Activated CD4-positive, alpha-beta T cell treated with anti-CD3 and anti-CD28 coated beads, Interleukin-2, amount 50 U/mL, for 24 hours (primary cell): ENCODE measurements at places on chromosomes 4 and X.

DNA sequence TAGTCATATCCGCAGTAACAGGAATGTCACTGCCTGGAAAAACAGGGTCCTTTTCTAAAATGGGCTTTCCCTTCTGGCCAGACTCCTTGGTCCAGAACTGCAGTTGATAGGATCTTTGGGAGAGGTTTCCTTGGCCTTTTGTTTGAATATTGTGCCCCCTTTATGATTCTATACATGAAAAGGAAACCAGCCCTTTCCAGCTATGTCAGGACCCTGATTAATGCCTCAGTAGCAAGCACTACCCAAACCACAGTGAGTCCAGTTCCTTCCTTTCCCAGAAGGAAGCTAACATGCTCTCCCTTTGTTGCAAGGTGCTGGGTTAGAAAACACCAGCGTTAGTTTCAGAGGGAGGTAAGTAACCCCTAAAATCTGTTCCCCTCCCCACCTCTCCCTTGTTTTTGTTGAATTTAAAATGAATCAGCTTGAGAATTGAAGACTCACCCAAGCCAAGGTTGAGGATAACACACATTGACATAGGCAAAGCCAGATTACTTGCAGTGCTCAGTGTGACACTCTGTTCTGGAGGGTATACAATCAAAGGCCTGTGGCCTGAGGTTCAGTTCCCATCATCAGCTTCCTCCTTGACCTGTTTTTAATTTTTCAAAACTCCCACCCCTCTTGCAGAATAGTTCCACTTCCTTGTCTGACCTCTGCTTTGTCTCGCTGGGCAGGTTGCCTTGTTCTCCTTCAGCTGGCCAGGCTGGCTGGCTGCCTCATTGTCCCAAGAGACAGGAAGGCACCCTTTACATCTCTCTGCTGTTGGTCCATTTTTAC, 87.6 kb upstream of the PLAC1 start:
- no peak for DNase-seq

DNA sequence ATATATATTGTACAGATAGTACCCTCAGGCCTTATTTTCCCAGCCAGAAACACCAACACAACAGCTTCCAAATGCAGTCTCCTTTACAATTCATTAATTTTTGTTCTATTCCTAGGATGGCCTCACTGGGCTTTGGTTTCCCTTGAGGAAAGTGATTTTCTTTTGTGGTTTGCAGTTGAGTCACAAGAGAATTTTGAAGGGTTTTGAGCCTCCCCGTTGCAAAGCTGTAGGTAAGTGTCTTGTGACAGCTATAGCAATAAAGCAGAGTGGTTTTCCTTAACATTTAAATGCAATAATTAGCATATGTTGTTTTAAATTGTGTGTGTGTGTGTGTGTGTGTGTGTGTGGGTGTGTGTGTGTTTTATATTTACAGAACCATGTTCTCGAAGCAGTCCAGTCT, 54.1 kb upstream of the WDR17 start:
- DNase-seq = no peak

DNA sequence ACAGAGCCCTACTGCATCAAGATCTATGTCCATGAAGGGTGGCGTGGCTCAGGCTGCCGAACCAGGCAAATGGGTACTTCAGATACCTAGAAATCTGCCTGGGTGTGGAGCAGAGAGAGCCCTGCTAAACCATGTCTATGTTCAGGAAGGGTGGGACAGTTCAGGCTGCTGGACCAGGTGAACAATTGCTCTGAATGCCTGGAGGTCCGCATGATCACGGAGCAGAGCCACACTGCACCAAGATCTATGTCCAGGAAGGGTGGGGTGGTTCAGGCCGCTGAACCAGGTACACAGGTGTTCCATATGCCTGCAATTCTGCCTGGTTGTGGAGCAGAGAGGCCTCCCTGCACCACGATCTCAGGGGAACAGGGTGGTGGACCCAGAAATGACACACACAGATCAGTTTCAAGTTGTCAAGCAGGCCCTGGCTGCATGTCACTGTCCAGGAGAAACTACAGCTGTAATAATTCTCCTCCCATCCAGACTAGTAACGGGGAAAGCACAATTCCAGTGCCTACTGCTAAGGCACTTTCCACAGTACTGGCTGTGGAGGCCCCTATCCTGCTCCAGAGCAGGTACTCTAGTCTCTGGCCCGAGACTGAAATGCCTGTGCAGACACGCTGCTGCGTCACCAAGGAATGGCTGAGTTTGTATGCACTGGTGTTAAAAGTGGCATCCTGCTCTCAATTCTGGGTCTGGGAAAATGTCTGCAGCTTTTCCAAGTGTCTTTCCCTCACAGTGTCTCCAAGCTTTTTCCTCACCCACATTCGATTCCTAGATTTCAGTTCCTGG, 25.2 kb downstream of the UBQLN2 start:
- no peak for DNase-seq

DNA sequence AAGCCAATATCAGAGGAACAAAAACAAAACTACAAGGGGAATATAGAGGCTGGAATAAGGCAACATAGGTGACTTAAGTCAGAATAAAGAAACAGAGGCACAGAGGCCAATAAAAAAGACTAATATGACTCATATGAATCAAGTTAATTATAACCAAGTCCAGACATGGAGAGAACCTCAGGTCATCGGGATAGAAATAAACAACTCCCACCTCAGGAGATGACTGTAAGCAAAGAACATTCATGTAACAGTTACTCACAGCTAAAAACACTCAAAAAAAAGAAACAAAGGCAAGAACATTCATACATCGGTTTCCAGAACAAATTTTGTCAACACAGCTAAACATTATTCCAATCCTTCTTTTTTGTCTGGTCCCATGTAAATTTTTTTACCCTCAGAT, 60.3 kb upstream of the RXFP1 start:
- no peak for DNase-seq

DNA sequence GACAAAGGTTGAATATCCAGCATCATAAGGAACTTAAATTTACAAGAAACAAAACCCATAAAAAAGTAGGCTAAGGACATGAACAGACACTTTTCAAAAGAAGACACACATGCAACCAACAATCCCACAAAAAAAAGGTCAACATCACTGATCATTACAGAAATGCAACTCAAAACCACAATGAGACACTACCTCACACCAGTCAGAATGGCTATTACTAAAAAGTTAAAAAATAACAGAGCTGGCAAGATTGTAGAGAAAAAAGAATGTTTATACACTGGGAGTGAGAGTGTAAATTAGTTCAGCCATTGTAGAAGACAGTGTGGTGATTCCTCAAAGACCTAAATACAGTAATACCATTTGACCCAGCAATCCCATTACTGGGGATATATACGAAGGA, 474.7 kb downstream of the TRIML1 start:
- DNase-seq = no peak

- no peak for DNase-seq
Measured at GRCh38 chr4:184957446-184958115, 60.7 kb upstream of the HELT start.

- no peak for DNase-seq
Measured at GRCh38 chr4:68724922-68725321, 54.5 kb upstream of the UGT2B15 start.

DNA sequence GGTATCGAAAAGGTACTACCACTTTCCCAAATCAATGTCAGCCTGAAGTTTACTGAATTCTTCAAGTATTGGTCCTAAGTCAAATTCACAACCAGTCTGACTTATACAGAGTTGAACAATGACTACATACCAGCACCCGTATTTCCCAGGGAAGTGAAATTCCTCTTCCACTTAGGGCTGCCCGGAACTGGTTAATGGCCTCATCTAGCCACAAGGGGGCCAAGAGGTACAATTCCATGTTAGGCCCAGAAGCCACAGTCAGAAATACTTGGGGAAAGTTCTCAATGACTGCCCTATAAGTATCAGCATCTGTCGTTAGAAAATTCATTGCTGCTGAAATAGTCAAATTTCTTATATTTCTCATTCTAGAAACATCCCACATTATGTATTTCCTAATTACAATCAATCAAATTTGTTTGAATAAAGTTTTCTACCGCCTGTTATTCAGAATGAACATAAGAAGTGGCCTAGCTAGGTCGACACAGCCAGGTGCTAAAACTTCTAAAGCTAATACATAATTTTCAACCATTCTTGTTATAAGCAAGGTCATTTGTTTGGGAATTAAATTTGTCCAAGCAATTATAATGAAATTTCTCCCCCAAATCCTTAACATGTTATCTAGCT, 5.6 kb upstream of the PCDH7 start:
- no peak for DNase-seq

DNA sequence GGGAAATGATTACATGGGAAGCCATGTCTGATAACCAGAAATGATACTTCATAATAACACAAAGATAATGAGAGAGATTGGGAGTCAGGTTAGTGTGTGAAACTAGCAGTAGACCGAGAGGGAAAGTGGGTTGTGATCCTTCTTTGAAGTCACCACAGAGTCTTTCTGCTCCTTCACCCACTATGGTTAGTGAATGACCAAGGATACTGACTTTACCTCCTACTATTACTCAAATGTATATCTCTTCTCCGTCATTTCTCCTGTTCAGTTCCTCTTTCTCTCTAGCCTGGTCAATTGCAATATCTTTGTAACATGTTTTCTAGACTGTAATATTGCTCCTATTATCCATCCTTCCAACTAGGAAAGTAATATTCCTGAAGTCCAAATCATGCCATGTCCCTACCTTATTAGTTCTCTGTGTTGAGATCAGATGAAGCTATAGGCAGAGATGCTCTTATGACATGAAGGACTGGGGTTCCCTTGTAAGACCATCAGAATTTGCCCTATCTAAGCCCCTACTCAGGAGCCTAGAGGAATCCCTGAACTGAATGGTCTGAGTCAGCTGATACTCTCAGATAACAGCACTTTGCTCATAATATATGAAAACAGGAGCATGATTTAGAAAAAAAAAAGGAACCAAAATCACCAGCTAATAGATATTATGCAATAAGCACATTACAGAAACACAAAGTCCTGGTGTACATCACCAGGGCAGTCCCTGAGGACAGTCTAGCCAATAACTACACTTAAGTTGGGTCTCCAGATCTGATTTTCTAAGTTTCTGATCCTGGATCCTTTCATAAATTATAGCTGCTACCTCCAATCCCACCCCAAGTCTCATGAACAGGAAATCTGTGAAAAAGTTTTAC, 81.2 kb downstream of the SHROOM3 start:
- no peak for DNase-seq

DNA sequence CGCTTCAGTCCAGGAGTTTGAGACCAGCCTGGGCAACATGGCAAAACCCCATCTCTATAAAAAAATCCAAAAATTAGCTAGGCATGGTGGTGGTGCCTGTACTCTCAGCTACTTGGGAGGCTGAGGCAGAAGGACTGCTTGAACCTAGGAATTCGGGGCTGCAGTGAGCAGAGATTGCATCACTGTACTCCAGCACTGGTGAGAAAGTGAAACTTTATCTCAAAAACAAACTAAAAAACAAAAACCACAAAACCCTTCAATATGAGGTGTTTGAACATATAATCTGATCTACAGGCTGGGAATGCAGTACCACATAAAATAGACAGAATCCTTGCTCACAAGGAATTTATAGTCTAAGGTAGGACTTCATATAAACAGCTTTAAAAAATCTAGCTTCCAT, 103.9 kb downstream of the PDS5A start:
- no peak for DNase-seq

DNA sequence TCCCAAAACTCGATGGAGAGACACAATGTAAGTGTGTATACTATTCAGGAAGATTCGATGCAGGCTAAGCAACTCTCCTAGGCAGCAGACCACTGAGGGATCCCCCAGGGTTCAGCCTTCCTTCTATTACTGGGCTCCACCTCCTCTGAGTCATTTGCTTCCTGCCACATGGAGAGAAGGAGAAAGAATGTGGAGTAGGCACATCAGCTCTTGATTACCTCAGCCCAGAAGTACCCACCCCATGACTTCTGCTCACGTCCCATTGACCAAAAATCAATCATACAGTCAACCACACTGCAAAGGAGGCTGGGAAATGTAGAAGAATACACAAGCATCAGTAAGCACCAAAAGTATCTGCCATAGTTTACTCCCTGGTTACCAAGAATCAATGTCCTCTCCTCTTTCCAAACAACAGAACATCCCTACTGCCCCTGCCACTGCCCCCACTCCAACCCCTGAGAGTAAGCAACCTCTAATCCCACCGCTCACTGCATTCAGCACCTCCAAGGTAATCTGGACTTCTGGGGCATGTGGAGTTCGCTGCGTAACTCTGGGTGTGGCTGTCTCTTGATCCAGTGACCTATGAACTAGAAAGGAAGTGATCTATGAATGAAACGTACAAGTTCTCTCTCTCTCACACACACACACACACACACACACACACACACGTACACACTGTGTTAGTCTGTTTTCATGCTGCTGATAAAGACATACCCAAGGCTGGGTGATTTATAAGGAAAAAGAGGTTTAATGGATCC, 91.2 kb upstream of the C1QTNF7 start:
- DNase-seq = no peak

DNA sequence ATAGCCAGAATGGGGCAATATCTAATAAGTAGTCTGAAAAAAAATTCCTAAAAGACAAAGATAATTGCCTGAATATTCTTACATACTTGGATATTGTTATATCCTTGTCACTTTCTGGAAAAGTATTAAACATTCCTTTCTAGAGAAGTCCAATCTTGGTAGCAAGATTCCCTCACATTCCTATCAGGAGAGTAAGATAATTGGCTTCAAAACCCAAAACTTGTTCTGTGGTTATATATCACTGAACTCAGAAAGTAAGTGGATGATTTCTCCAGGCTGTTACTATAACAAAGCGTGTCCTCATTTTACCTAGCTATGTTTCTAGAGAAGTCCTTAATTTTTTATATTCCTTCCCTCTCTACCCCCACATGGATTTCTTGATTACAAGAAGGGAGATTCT, 46.0 kb upstream of the TEX13A start:
- no peak for DNase-seq

DNA sequence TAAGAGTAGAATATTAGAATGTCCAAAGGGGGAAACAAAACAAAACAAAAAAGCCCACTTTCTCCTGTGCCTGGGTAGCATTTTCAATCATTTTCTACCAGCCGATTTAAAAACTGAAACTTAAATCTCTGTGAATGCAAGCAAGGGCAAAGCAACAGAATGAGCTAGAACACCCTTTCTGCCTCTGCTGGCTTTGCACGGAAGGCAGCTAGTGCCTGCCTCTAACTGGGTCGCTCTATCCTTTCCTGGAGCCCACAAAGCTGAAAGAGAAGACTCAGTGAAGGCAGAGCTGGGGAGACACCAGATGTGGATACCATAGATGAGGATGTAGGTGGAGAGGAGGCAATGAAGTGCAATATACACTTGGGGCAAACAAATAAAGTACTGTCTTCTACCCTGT, 248.9 kb upstream of the TTC29 start:
- DNase-seq = no peak

DNA sequence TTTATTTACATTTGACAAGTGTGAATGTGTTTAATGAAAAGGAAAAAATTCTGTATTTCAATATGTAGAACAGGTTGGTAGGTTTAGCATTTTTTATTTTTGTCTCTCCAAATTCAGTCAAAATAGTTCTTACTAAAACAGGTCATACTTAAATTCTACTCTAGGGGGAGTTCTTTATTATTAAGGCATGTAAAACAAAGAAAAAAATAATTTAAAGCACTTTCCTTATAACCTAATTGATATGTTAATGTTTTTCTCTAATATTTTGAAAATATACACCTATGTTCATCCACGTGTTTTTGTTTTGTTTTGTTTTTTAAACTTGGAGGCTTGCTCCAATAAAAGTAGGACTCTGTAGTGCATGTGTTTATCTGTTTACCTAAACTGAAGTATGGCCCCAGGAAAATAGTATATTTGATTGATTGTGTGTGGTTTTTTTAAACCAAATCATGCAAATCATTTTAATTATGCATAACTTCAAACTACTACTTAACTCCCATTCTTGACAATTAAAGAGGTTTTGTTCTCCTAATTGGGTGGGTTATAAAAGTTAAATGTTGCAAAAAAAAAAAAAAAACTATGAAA, 562.7 kb downstream of the RPA4 start:
- no peak for DNase-seq
